ENCODE measurements at places on chromosomes 5 and 9.

DNA sequence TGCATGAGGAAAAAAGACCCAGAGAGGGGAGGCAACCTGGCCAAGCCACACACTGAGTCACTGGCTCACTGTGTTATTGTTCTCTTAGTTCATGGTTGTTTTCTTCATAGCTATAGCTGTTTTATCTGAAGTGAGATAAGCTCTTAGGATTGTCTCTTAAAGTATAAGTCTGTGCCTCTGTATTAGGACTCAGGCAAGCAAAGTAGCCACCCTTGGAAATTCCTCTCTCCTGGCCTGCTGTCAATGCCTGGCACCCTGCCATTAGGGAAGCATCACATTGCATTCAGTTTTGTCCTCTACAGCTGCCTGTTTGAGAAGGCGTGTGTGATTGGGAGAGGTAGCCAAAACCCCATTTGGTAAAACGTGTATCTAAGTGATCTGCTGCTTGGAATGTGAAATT, 147.4 kb upstream of the GLRA1 start:
- DNase-seq = no peak

- no peak for DNase-seq
Measured at GRCh38 chr5:166618526-166618925, 1672.9 kb upstream of the WWC1 start.

DNA sequence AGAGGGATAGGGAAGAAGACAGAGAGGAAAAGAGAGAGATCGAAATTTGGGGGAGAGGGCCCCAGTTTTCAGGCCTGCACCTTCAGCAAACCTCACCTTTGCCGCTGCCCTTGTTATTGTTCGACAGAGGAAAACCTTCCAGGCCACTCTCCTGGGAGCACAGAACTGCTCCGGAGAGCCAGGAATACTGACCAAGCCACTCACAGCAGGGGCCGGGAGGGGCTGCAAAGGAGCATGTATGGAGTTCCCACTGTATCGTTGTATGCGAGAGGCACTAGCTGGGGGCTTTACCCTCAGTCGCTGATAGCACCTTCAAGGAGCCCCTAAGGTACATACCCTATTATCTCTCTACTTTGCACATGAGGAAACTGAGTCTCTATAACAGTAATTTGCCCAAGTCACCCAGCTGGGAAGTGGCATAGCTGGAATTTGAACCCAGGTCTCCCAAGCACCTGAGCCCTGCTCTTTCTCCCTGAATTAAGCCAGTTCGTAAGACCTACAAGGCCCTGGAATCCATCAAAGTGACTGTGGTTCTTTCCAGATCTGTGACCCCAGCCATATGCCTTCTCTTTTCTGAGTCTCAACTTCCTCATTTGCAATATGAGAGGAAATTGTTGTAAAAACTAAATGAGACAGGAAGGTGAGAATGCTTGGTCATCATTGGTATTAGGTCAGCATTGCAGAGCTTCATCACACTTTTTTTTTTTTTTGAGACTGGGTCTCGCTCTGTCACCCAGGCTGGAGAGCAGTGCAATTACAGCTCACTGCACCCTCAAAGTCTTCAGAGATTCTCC, 21.0 kb upstream of the FOXE1 start:
- DNase-seq = no peak

DNA sequence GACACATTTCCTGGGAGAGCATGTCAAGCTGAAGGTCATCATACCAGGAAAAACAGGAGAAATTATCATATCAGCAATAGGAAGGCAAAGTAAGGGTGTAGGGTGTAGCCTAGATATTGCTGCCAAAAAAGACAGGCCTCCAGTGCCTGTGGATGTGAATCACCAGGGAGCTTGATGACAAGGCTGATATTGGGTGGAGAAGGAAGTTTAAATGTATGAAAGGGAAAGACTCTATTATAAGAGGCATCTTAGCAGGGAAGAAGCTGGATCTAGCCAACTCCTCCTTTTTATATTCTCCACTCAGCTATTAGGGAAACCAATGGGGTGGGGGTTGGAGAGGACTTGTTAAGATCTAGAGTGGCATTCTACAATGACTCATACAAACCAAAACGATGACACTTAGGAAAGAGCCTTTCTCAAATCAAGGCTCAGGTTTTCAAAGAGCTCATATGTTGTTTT, 13.4 kb upstream of the TXNDC8 start:
- peak; percentile 94 for DNase-seq

DNA sequence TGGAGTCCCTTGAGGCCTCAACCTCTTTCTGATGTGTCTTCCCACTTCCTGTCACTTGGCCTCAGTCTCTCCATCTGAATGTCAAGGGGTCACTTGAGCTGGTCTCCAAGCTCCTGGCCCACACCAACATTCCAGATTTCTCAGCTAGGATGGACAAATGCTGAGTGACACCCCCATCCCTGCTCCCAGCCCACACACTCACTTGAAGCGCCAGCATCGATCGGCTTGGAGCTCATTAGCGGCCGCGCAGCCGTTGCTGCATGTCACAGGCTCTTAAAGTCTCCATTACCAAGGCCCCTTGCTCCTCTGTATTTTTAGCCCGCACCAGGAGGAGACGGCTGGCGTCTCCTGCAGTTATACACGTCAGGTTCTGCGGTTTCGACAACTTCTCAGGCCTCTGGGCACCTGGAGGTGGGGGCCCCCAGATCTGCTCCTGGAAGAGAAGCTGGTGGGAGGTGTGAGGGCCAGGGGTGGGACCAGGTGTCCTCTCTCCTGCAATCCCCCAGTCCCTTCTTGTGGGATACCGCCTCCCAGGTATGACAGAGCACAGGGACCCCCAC, 33.4 kb upstream of the ARAP3 start:
- DNase-seq = no peak

DNA sequence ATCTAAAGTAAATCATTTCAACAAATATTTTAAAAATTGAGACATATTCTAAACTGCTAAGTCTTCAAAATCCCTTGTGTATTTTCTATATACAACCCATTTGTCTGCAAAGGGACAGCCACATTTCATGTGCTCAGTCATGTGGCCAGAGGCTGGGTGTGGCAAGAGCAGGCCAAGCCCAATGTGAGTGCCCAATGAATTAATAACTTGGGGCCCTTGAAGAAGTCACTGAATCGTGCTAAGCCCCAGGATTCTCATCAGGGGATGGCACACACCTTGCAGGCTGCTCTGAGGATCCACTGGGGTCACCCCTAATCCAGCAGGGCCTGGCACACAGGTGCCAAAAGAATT, 78.2 kb upstream of the SMIM23 start:
- DNase-seq = no peak

GRCh38 chr5:1505506-1506241, 18.1 kb downstream of the LPCAT1 start:
- no peak for DNase-seq

- DNase-seq = no peak
Measured at GRCh38 chr9:92135576-92135975, 20.4 kb upstream of the SPTLC1 start.

GRCh38 chr5:154190595-154191304, at the start of gene GALNT10:
TSS of gene GALNT10 (plus strand) at chr5:154190733. CDS start at chr5:154190867, 134 bp downstream.
- DNase-seq = peak; percentile 71

DNA sequence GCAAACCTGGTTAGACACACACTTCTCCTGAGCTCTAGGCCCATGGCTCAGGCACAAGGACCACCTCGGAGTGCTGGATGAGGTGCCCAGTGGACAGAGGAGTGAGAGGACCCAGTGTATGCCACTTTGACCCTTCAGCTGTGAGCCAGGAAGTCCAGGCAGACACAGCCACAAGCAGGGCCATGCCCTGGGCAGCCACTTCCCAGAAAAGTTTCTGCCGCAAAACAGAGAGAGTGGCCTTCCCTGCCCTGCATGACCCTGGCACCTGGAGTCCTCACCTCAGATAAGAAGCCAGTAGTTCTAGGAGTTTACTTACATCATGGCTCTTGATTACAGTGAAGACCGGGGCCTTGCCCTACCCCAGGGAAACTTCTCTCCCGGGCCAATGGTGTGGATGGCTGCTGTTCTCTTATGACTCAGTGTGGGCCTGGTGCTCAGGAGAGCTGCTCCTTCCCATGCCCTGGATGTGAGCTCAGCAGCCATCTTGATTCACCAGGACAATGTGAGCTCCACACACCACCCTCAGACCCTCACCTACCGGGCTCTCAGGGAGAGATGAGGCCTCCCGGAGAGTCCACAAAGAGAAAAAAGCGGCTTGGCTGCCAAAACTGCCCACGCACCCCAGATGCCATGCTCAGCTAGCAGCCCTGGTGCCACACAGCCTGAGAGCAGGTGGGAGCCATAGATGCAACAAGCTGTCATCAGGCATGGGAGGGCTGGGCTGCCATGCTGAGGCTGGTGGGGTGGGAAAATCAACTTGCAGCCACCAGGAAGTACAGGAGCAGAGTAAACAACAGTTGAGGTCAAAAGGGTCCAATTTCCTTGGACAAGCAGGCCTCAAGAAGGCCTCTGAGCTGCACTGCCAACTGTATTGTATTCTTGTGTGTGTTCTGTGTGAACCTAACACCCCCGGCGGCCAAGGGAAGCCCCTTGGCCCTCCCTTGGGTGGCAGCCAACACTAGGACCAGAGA, 11.7 kb upstream of the IRF1 start:
- no peak for DNase-seq

- no peak for DNase-seq
Measured at GRCh38 chr9:87425202-87425601, 72.5 kb upstream of the DAPK1 start.

GRCh38 chr9:126833710-126834345, 26.6 kb upstream of the ZBTB34 start:
- no peak for DNase-seq

GRCh38 chr9:95507464-95508241, 9.1 kb downstream of the PTCH1 start:
- peak; percentile 84 for DNase-seq

DNA sequence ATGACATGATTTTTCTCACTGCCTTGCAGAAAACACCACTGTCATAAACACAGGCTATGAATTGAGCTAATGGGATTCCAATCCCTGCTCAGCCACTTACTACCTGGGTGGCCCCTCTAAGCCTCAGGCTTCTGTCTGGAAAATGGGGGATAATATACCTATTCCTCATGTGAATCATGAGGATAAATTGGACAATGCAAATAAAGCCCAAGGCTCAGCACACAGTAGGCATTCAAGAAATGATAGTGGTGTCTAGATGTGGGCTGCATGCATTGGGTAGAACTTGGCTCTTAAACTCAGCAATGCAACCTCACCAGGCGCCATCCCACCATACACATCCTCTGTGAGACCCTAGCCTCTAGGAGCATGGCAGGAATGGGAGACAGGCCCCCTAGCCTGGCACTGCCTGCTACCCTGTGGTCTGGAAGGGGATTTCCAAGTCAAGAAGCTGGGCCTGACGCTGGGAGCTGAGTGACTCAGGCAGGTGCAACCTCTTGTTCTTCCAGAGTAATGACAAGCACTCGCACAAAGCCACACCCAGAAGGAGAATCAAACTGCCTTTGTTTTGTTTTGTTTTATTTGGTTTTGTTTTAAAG, 2.3 kb upstream of the TNIP1 start:
- DNase-seq = no peak

GRCh38 chr9:84145780-84146179, 165.2 kb downstream of the RMI1 start:
- DNase-seq = no peak

- no peak for DNase-seq
Measured at GRCh38 chr9:80504601-80505230, 933.0 kb downstream of the TLE4 start.

GRCh38 chr9:72476617-72477437, 44.6 kb upstream of the TMC1 start:
- DNase-seq = peak; percentile 69

GRCh38 chr5:32578363-32578762, 7.0 kb upstream of the SUB1 start:
- DNase-seq = no peak

- peak; percentile 93 for DNase-seq
Measured at GRCh38 chr5:109105631-109106267, 304.0 kb downstream of the PJA2 start.

DNA sequence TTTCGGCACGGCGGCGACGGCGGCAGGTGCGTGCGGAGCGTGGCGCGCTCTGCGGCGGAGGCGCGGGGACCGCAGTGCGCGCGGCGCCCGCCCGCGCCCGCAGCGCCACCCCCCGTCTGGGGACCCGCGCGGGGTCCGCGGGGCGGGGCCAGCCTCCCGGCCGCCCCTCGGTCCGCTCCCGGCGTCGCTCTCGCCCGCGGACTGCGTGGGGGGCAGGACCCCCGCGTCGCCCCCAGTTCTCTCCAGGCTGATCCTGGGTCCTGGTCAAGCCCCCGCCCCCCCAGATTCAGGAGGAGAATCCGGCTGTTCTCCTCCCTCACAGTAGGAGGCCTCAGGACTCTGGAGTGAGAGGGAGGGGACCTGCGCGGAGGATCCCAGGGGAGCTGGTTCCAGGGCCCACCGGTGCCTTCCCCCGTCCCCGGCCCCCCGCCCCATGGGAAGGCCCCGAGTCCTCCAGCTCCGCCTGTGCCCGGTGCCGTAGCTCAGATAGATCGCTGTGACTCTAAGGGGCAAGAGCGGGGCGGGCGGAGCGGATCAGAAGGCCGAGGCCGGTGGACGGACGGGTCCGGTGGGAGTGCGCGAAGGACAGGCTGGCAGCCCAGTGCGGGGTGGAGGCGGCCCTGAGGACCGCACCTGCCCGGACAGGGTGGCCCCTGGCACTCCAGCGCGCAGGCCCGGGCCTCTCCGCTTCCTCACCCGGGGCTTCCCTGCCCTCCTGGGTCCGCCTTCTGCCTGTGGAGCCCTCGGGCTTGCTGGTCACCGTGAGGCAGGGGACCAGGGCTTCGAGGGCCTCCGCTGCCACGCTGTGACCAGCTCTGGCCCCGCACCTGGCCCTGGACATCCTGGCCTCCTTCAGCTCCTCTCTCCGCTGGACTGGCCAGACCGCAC, at the start of gene RNF208:
RNF208 (minus strand) TSS at position 51 of the 888 bp plus-strand sequence. CDS start 1,028 bp downstream, outside the sequence.
- DNase-seq = no peak

GRCh38 chr5:164253764-164254163, 748.3 kb downstream of the MAT2B start:
- DNase-seq = no peak

DNA sequence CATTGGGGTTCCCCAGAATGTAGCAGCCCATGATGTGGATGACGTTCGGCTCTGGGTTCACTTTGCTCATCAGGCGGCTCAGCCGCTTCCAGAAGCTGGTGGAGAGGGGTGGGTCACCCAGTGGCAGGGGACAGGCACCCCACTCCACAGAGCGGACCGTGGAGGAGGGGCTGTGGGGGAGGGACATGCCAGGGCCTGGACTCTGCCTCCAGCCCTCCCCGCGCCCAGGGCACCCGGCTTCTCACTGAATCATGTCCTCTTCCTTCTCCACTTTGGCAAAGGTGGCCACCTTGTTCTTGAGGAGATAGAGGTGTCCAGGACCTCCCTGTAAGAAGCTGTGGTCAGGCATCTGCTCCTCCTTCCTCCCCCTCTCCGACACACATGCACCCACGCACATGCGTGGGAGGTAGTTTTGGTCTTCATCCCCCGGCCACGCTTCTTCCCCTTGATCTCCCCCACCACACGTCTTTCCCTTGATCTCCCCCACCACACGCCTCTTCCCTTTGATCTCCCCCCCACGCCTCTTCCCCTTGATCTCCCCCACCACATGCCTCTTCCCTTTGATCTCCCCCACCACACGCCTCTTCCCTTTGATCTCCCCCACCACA, 8.9 kb upstream of the ENTPD8 start:
- DNase-seq = no peak

GRCh38 chr9:122387536-122387935, 16.7 kb downstream of the PTGS1 start:
- DNase-seq = no peak

- DNase-seq = no peak
Measured at GRCh38 chr9:5326187-5326586, 13.5 kb downstream of the RLN1 start.

Measured in fibroblast of skin of right quadriceps (primary cell).